ENCODE measurements at places on chromosomes 1 and 21.

GRCh38 chr21:42098957-42099505 is 27.9 kb downstream of the UMODL1 start:
- DNase-seq: no peak

GRCh38 chr21:45155910-45156309 is 81.5 kb downstream of the ADARB1 start:
- no peak for DNase-seq

DNA sequence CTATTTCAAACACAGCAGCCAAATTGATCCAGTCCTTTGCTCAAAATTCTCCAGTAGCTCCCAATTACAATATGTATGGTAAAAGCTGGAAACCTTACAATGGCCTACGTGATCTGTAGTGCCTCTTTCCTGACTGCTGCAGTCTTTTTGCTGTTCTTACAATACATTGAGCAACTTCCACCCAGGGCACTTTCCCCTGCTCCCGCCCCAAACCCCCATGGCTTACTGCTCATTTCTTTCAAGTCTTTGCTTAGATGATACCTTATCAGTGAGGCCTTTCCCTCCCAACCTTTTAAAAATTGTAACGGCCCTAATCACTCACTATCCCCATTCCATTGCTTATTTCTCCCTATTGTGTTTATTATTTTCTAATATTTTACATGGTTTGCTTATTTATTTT is 43.9 kb upstream of the APOBEC4 start:
- DNase-seq: no peak

GRCh38 chr21:21762855-21763254 is 764.6 kb downstream of the NCAM2 start:
- DNase-seq: no peak

DNA sequence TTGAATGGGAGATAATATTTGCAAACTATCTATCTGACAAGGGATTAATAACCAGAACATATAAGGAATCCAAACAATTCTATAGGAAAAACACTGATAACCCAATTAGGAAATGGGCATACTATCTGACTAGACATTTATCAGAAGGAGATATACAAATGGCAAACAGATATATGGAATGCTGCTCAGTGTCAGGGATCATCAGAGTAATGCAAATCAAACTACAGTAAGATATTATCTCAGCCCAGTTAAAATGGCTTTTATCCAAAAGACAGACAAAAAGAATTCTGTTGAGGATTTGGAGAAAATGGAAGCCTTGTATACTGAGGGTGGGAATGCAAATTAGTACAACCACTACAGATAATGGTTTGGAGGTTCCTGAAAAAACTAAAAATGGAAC is 758.0 kb upstream of the B3GALT2 start:
- no peak for DNase-seq

GRCh38 chr1:218658899-218659298 is 313.8 kb downstream of the TGFB2 start:
- no peak for DNase-seq

- no peak for DNase-seq
These were observed 2.9 kb downstream of the TENT5C start for GRCh38 chr1:117608758-117609157.

DNA sequence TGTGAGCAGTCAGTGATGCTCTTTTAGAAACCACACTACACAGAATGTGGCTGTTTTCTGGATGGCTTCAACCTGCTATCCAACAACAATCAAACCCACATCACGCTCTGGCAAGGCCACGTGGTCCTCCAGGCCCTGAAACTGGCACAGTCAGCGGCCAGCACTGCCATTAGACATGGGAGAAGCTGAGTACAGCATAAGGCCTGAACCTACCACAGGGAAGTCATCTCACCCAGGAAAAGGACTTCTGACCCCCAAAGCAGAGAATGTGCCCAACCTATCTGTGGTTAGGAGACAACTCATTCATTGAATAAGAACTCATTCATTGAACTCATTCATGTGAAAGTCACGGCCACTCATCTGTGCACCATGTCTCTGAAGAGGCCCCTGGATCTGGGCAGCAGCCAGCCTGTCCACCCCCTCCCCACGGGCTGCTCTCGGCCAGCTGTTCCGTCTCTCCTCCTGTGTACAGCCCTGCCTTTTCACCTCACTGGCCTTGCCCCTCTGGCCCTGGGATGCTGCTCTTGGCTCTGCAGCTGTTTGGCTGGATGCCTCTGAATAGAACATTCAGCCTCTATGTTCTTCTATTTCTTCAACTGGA is 41.1 kb downstream of the C1orf198 start:
- DNase-seq: no peak

DNA sequence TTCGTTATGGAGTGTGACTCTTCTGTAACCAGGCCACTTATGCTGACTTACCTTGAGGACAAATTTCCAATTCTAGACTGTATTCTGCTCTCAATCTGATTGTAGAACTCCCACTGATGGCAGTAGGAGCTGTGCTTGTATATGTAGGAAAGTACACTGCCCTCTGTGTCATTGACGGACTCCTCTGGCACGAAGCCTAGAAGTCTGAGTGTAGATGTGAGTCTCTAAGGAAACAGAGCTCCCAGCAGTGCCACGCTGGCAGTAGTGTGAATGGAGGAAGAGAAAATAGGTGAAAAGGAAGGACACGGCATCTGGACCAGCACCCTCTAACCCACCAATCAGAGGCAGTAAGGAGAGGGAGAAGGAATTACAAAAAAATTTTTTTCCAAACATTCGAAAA is 130.4 kb upstream of the ADGRL2 start:
- DNase-seq: no peak

GRCh38 chr1:223234170-223234514 is 91.1 kb upstream of the TLR5 start:
- no peak for DNase-seq

DNA sequence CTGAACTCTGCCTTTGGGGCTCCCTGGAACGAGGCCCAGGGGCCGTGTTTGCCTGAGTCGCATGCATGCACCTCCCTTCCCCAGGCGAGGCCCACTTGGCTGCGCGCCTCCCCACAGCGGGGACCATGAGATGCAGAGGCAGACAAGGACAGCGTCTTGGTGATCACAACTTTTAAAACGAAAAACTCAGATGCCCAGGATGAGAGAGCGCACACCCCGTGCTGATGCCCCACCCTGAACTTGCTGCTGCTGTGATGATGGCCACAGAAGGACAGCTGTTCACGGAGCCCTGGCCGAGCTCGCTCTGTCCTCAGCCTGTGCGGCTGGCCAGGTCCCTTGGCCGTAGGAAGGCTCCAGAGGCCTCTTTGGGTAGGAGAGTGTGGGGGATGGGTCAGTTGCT is 11.4 kb upstream of the PRMT2 start:
- no peak for DNase-seq

GRCh38 chr1:17636612-17637011 is 97.1 kb downstream of the ARHGEF10L start:
- no peak for DNase-seq

- no peak for DNase-seq
These were observed 32.2 kb downstream of the EFCAB7 start for GRCh38 chr1:63555480-63555879.

DNA sequence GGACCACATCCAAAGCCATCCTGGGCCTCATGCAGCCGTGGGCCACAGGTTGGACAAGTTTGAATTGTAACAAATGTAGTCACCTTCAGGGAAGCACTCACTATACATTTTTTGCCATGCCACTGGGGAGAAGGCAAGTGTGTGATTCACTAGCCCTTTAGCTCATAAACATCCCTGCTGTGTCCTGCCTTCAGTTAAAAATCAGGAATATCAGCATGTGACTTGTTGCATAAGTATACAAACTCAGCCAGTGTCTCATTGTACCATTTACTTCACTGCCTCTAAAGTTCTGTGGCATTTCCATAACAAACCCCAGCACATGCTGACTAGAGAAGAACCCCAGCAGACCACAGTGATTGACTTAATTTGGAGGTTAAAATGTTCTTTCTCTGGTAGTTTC is 142.0 kb upstream of the C1orf105 start:
- DNase-seq: no peak

DNA sequence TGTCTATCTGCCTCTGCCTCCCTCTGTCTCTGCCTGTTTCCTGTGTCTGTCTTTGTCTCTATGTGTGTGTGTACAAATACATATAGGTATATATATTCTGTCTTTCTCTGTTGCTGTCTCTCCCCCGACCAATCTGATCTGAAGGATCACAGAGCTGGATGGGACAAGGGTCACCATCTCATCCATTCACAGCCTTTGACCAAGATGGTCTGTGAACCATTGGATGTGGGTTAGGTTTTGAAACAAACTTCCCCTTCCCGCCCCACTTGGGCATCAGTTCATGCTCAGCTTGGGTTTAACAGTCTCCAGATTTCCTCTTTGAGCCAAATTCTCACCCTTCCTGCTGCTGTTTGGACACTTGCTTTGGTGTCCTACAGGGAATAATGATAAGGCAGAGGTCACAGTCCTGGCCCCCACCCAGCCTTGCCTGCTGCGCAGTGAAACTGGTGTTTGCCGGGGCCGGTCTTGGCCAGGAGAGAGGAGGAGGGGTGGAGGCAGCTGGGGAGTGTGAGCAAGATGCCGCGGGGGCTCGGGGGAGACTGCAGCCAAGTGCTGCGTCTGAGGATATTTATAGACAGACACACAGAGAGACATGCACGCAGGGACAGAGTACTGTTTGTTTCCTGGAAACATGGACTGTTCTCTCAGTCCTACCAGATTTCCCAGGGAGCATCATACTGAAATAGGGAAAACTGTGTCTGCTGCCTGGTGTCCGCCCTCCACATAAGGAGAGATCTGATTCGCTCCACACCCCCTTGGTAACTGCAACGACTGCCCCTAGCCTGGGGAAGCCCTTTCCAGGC is 27.0 kb upstream of the BTG2 start:
- DNase-seq: no peak
